ENCODE measurements at places on chromosomes 5 and 9.

DNA sequence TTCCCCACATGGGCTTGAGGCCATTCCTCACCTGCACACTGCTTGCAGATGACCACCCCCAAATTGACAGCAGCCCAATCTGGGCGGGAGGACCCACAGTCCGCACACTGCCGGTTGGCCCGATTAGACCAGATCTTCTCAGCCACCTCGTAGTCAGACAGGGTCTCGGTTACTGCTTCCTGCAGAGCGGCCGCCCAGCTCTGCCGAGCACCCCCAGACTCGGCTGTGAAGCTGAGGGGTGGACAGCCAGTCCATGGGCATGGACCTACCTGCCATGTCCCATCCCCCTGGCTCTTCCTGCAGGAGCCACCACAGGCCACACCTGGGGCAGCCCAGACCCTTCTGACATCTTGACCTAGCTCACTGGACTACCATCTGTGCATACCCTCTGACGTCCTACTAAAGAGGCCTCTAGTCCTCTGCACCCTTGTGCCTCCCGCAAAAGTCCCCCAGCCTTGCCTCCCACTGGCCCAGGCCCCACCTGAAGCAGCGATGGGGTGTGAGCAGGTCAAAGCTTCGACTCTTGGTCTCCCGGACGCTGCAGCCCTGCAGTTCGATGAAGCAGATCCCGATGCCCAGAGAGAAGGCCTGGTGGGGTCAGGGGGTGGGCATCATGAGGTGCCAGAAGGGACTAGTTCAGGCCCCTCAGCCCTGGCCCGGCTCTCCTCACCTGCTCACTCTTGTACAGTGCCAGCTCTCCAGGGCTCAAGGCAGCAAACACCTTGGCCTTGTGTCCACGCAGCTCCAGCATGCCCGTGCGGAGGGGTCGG is 9.8 kb downstream of the ARAP3 start:
- no peak for DNase-seq

GRCh38 chr9:79360387-79361347 is 211.1 kb upstream of the TLE4 start:
- DNase-seq, result no peak

- DNase-seq, result no peak
Measured at GRCh38 chr9:2622461-2623287, 1.1 kb downstream of the VLDLR start.

- no peak for DNase-seq
Measured at GRCh38 chr9:130139251-130139650, 33.0 kb upstream of the NCS1 start.

DNA sequence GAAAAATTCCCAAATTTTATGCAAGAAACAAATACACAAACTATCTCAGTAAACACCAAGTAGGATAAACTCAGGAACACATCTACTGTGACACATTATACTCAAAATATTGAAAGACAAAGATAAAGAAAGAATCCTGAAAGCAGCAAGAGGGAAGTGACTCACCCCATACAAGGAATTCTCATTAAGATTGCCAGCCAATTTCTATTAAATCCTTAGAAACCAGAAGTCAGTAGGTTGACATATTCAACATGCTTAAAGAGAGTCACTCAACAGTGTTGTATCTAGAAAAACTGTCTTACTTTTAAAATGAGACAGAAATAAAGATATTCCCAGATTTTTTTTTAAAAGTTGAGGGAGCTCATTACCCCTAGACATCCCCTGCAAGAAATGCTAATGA is 15.5 kb downstream of the SPATA31E1 start:
- no peak for DNase-seq

DNA sequence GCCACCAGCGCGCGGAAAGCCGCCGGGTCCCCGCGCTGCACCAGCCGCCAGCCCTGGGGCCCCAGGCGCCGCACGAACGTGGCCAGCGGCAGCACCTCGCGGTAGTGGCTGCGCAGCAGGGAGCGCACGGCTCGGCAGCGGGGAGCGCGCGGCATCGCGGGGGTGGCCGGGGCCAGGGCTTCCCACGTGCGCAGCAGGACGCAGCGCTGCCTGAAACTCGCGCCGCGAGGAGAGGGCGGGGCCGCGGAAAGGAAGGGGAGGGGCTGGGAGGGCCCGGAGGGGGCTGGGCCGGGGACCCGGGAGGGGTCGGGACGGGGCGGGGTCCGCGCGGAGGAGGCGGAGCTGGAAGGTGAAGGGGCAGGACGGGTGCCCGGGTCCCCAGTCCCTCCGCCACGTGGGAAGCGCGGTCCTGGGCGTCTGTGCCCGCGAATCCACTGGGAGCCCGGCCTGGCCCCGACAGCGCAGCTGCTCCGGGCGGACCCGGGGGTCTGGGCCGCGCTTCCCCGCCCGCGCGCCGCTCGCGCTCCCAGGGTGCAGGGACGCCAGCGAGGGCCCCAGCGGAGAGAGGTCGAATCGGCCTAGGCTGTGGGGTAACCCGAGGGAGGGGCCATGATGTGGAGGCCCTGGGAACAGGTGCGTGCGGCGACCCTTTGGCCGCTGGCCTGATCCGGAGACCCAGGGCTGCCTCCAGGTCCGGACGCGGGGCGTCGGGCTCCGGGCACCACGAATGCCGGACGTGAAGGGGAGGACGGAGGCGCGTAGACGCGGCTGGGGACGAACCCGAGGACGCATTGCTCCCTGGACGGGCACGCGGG is at the start of gene TERT:
TERT (minus strand) TSS at position 234 of the 815 bp plus-strand sequence; CDS start at position 155, 79 bp downstream.
- DNase-seq, result no peak

DNA sequence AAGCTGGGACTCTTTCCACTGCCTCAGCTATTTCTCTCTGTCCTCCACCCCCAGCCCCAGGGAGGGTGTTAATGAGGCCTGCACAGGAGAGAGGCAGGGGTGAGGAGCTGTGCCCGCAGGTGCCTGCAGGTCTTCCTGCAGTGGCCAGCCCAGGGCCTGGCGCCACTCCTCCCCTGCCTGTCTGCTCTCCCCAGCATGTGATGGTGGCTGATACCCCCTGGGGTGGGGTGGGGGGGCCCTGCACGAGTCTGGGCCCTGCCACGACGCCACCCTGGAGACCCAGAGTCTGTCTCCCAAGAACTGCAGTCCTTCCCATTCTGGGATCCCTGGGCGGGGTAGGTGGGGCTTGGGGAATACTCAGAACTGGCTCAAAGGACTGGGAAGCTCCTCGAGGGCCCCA is 166.4 kb upstream of the SMIM23 start:
- no peak for DNase-seq

GRCh38 chr9:124347968-124348358 is 67.3 kb downstream of the PSMB7 start:
- DNase-seq, result no peak

- DNase-seq, result no peak
Measured at GRCh38 chr9:75088646-75089372, 495 bp downstream of the OSTF1 start.

DNA sequence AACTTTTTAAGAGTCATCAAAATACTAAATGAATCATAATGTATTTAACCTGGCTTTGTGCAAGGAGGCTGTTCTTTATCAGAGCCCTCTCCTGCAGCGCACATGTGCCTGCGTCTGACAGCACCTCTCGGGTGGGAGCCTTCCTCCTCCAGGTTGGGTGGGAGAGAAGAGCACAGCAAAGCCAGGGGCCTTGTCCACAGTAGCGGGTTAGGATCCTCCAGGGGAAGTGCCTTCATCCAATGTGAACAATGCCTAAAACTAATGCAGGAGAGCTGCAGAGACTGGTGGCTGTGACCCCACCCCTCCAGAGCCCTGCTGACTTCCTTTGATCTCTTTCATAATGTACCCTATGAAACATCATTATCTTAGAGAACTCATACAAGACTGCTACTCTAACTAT is 10.2 kb downstream of the UBE2QL1 start:
- no peak for DNase-seq

DNA sequence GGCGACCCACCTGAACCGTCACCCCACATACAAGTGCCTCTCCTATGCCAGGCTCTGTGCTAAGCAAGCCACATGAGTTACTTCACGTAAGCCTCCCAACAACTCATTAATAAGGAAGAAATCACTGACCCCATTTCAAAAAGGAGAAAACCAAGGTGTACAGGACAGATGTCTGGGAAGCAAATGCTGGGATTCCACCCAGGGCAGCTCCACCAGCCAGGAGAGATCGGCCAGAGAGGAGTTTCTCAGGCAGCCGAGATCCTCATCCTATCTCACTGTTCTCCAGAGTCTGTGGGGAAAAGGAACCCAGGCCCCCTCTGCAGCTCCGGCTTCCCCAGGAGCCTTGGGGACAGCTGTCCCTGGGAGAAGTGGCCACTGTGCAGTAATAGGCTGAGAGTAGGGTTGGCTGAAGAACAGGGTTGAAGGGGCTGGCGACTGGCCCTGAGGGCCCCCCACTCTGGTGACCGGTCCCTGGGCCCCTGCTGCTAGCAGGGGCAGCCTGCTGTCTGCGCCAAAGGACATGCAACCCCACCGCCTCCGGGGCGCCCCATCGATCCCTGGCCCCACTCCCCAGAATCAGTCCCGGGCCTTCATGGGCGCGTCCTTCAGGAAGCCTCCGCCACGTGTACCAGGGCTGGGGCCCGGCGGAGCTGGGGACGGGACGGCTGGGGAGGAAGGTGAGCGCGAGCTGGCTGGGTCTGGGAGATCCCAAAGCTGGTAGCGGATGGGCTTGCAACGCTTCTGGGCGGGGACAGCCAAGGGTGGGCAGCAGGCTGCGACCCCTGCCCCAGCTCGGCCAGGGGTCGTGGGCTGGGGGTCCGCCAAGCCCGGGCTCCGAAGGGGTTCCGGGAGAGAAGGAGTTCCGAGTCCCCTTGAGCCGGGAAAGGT is 44.1 kb upstream of the STXBP1 start:
- DNase-seq, result no peak

GRCh38 chr9:110126986-110127864 is 80.7 kb downstream of the C9orf152 start:
- DNase-seq, result no peak

DNA sequence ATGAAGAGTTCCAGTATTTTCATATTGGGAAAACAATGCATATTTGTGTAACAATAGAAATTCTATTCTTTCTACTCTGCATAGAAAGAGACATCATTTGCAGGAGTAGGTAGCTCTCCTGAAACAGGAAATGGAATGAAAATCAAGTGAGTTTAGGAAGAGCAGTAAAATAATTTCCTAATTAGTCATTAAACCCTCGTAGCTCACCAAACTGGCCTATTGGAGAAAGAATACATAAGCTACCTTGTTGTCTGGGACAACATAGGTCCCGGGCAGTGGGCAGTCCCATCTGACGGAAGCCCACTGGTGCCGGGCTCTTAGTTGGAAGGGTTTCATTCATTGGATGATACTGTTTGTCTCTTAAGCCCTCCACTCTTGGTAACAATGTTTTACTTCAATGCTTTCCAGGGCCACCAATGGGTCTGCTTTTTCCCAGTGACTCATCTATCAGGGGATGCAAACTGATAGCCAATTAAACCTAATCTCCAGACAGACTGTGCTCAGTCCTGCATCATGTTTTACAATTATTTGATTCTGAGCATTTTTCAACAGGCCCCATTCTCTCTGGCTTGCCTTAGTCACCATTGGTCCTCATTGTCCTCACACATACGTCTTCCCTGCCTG is 46.5 kb downstream of the GNA14 start:
- DNase-seq, result no peak

DNA sequence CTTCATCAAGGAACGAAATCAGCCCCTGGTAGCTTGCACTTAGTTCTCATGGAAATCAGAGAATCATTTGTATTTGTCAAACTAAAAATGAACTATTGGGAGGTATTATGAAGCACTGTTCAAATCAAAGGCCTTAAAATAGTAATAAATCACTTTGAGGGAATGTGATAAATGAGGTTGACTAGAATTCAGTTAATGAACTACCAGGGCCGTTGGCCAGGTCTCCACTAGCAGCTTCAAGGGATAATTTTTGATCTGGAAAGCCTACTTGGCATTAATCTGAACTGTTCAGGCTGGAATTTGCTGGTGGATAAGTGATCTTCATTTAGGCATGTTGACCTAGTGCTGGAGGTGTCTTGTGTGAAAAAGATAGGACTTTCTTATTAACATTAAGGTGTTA is 76.4 kb upstream of the GPR151 start:
- no peak for DNase-seq

DNA sequence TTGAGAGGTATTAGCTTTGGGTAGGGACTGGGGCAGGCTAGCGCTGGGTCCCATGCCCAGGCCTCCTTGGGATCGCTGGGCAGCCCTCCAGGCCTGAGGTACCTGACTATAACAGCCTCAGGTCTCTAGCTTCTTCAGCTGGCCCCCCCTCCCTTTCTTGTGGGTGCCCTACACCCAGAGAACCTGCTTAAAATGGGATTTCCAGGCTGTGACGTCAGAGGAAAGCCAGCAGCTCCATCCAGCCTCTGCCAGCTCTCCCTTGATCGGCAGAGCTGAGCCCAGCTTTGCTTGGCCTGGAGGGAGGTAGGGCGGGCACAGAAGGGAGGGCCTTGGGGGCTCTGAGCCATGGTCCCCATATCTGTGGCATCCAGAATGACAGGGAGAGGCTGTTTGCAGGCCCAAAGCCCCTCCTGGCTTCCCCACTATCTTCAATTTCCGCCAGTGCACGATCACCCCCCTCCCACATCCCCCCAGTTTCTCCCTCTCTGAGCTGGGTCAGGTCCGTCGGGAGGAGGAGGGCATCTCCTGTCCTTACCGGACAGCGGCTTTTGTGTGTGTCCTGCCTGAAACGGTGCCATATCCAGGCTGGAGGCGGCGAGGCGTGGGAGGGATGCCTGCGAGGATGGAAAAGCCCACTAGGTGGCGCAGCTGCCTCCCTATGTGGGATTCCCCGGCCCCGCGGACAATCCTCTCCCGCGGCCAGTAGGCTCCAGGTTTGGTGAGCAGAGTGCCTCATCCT is 10.8 kb downstream of the REEP2 start:
- DNase-seq, result no peak

GRCh38 chr5:72558383-72558782 is 51.2 kb upstream of the ZNF366 start:
- DNase-seq, result no peak

- no peak for DNase-seq
Measured at GRCh38 chr5:172173564-172174153, 14.4 kb downstream of the STK10 start.

- no peak for DNase-seq
Measured at GRCh38 chr5:172594867-172595466, 46.1 kb upstream of the NEURL1B start.

DNA sequence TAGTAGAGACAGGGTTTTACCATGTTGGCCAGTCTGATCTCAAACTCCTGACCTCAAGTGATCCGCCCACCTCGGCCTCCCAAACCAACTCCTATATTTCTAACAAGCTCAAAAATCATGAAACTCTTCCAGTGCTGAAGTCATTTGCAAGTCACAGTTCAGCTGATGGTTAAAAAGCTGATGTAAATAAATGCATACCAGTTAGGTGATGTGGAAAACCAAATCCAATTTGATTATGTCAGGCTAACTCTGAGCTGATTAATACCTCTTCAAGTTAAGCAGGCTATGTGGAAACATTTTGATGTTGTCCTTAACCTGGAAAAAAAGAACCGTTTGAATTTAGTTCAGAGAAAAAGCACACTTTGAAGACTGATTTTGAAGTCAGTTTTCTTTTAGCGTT is 51.0 kb downstream of the TMEM252 start:
- no peak for DNase-seq

GRCh38 chr5:169702693-169703481 is 65.8 kb downstream of the DOCK2 start:
- no peak for DNase-seq

- no peak for DNase-seq
Measured at GRCh38 chr5:149378241-149378820, 761 bp downstream of the IL17B start.

- no peak for DNase-seq
Measured at GRCh38 chr5:156836846-156837245, 13.2 kb upstream of the PPP1R2B start.

- DNase-seq, result no peak
Measured at GRCh38 chr5:95057615-95058014, 227.3 kb downstream of the MCTP1 start.
